ENCODE measurements at places on chromosomes 5 and 9. TPM values are rescaled to one million over a fixed set of nuclear protein-coding genes. Genes with fewer than 3 reads are reported as not detected.

Gene DDX31
- 8.1 TPM for total RNA-seq

Gene DIAPH1
- 101 TPM for total RNA-seq

Gene ANKRD34B
- total RNA-seq, result 1.2 TPM

Gene SRD5A1
- 21.4 TPM for total RNA-seq

Gene MAP1B
- total RNA-seq, result 305 TPM
